Thymus (tissue), 14 donors: ENCODE measurements at places on chromosomes 7 and 10. TPM values are rescaled to one million over a fixed set of nuclear protein-coding genes. Genes with fewer than 3 reads are reported as not detected.

Gene ITGB8
- total RNA-seq, result 2.3 TPM

Gene HTR5A
- 0.85 TPM for total RNA-seq

DNA sequence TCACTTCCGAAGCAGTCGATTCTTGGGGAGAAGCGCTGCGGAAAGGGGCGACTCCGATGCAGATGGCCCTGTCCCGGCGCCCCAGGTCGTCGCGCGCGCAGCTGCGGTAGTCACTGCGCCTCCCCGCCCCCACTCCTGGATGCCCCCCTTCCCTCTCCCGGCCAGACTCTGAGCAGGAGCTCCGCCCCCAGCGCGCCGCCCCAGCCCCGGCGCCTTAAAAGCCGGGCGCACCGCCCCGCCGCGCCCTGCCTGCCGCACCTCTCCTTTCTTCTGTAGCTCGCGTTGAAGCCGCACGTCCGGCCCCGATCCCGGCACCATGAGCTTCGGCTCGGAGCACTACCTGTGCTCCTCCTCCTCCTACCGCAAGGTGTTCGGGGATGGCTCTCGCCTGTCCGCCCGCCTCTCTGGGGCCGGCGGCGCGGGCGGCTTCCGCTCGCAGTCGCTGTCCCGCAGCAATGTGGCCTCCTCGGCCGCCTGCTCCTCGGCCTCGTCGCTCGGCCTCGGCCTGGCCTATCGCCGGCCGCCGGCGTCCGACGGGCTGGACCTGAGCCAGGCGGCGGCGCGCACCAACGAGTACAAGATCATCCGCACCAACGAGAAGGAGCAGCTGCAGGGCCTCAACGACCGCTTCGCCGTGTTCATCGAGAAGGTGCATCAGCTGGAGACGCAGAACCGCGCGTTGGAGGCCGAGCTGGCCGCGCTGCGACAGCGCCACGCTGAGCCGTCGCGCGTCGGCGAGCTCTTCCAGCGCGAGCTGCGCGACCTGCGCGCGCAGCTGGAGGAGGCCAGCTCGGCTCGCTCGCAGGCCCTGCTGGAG is at the start of gene INA:
Gene INA (plus strand): TSS at position 243 of the 817 bp plus-strand sequence. CDS start 74 bp downstream, at position 317.
- DNase-seq, result no peak
- peaks cover 67% of the 10 kb centered on the region for H3K27me3 ChIP-seq
- no peak within 1 kb of the TSS for H3K27ac ChIP-seq
- H3K4me3 ChIP-seq, result no peak within 1 kb of the TSS

Gene YKT6
- total RNA-seq, result 44.0 TPM

DNA sequence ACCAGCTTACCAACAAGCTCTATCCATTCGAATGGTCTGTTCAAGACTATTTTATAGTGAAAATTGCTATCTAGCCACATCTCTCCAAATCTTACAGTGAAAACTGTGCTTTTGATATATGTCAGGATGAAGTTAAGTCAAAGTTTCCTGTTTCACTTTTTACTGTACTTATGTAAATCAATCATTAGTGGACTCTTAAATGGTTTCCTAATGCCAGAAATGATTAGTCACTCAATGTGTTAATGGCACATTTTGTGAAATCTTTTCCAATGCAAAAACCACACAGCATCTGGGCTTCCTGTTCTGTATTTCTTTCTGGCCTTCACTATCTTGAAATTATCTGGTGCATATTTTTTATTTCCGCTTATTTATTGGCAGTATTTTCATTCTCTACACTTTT is 87.3 kb upstream of the STEAP1B start:
- H3K4me1 ChIP-seq, result no peaks in the 10 kb centered on the region
- no peak overlapping the region for H3K27ac ChIP-seq
- DNase-seq, result no peak

- no peaks in the 10 kb centered on the region for H3K36me3 ChIP-seq
- H3K4me1 ChIP-seq, result peaks cover 2% of the 10 kb centered on the region
- no peaks in the 10 kb centered on the region for H3K27me3 ChIP-seq
- no peak overlapping the region for H3K4me3 ChIP-seq
Measured at GRCh38 chr7:103065667-103066066, 8.9 kb downstream of the FBXL13 start.

Gene TMEM26
- 3.4 TPM for total RNA-seq
